ENCODE measurements at places on chromosomes 16 and 17.

DNA sequence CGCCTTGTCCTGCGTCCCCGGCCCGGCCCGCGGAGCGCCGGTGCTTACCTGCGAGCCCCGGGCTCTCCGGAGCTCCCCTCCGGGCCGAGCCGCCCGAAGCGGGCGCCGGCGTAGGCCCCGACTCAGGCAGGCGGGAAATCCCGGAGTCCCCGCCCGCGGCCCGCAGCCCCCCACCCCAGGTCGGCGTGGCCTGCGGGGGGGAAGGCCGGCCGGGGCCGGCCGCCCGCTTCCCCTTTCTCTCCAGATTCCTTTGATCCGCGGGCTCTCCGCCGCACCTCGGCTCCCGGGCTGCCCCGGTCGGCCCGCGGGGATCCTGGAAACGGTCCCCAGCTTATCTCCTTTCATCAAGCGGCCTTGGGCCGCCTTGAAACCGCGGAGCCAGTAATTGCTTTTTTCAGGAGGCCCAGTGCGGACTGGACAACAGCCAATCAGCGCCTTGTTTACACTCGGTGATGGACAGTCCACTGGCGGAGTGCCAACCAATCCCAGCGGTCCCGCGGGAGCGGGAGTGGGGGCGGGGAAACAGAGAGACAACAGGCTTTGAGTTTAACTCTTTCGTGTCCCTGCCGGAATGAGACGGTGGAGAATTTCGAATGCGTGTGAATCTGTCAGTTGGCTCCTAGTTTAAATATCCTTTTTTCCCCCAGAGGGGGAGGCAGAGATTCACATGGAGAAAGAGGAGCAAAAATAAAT lies 1.4 kb upstream of the BAHCC1 start:
- peak; percentile 87 for DNase-seq

GRCh38 chr17:45114117-45114932 lies 18.0 kb downstream of the PLCD3 start:
- DNase-seq, result no peak

DNA sequence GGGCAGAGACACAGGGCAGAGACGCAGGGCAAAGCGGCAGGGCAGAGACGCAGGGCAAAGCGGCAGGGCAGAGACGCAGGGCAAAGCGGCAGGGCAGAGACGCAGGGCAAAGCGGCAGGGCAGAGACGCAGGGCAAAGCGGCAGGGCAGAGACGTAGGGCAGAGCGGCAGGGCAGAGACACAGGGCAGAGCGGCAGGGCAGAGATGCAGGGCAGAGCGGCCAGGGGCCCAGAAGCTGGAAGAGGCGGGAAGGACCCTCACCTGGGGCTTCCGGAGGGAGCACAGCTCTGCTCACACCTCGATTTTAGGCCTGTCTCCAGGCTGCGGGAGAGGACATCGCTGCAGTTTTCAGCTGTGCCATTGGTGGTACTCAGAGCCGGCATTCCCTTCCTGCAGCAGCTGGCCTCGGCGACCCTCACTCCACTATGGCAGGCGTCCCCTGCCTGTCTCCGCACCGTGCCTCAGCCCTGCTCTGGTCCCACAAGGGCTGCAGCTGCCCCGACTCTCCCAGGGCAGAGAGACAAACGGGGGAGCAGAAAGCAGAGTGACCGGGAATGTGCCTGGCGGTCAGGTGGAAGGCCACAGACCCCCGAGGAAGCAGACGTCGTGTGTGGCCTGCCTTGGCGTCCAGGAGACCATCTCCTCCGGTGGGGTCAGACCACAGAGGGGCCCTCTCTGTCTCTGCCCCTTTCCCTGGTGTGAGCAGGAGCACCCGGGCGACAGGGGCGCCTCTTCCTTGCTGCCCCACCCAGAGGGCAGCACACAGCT lies 29.9 kb downstream of the SOX8 start:
- no peak for DNase-seq

DNA sequence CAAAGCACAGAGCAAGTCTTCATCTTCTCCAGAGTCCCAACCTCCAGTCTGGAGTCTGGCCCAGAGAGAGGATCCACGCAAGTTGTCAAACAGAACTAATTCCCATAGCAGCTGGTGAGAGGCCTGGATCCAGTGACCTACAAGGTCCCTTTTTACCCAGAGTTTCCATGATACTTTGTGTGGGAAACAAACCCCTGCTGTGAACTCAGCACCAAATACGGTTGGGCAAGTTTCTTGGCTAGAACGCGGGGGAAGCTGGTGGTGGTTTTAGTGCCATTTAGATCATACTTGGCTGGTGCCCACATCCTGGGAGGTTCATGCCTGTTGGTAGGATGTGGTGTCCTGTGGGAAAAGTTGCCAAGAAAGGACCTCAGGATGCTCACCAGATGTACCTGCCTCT lies 18.1 kb downstream of the TMC7 start:
- DNase-seq, result no peak

GRCh38 chr17:64687961-64688360 lies 25.9 kb upstream of the SMURF2 start:
- no peak for DNase-seq

- no peak for DNase-seq
Measured at GRCh38 chr17:1493291-1493980, 950 bp upstream of the MYO1C start.

DNA sequence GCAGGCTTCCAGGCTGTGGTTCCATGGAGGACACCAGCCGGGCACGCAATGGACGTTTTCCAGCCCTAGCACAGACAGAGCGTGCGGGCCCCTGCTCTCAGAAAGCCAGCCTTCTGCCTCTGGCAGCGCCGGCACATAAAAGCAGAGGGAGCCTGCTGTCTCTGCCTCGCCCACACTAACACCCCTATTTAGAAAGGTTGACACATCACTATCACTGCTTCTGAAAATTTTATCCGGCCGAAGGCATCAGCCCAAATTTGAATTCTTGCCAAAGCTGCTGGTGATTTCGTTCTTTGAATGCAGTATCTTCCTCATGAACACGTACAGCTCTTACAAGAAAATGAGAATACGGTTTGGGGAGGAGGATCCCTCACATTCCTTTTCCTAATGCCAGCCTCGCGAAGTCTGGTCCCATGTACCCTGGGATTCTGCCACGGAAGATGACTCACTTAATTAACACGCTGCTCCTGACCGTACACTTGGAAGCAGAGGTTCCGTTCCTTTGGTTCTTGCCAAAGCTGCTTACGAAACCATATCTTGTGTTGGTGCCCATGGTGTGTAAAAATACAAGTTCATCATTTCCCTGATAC lies 1.3 kb upstream of the RAB11FIP3 start:
- no peak for DNase-seq

GRCh38 chr17:58615768-58616659 lies 75.8 kb downstream of the TEX14 start:
- DNase-seq, result no peak

DNA sequence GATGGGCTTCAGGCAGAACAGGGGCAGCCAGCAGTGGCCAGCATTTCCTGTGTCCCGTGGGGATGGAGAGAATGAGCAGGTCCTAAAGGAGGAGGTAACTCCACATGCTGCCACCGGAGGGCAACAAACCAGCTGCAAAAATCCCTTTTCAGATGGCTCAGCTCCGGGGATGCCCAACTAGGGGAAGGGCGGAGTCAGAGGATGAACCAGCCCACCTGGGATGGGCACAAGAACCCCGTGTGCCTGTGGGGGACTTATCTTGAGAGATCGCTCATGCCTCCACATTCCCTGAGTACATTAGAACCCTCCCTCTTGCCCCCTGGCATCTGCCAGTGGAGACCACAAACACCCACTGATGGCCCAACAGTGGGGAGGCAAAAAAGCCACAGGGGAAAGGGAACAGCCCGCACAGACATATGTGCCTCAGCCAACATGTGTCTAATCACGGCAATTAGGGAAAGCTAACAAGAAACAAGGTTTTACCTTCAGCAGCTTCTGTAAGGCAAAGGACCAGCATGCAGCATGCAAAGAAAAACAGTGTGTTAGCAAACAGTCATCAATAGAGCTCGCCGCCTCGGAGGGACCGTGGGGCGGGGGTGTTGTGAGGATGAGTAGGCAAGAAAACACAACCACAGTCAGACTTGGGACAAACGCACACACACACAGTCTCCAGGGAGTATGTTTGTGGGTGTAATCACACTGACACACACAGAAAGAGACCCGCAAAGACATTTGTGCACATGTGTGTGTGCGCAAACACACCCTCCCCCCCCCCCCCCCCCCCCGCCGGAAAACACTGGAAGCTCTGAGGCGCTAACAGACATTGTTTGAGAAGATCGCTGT lies 64.0 kb downstream of the MYO18A start:
- no peak for DNase-seq

DNA sequence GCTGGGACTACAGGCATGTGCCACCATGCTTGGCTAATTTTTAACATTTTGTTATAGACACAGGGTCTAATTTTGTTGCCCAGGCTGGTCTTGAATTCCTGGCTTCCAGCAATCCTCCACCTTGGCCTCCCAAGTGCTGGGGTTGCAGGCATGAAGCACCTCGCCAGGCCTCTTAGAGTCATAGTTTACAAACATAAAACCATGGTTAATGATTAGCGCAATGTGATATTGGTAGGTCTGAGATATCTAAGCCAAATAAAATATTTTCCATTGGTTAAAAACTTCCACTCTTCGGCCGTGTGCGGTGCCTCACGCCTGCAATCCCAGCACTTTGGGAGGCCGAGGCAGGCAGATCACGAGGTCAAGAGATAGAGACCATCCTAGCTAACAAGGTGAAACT lies 16.6 kb downstream of the TXNDC11 start:
- no peak for DNase-seq

GRCh38 chr16:56288019-56288418 lies 96.7 kb downstream of the GNAO1 start:
- DNase-seq, result no peak

GRCh38 chr17:901191-901950 lies 78.2 kb downstream of the NXN start:
- no peak for DNase-seq

DNA sequence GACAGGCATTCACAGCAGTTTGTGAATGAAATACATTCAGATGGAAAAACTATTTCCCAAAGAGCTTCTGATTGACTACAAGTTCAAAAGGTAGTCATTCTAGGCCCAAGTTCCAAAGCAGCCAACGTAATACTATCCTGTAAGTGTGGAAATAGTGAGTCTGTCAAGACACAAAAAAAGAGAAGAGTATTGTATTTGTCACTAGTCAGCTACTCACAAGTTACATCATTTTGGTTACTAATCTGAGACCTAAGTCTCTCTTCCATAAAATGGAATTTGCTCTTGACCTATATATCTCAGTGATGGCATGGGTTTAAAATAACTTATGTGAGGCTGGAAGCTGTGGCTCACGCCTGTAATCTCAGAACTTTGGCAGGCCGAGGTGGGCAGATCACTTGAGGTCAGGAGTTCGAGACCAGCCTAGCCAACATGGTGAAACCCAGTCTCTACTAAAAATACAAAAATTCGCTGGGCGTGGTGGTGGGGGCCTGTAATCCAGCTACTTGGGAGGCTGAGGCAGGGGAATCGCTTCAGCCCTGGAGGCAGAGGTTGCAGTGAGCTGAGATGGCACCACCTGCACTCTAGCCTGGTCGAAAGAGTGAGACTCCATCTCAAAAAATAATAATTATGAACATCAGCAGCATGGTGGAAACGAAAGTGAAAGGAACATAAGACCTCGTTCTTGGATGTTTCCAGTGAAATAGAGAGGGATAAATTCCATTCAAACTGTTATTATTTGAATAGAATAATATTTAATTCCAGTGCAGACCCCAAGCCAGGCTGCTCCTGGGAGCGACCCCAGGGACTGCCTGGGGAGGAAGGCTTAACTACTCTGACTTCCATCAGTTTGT lies 2.9 kb downstream of the CMC2 start:
- no peak for DNase-seq

GRCh38 chr17:72512649-72513556 lies 392.1 kb downstream of the SOX9 start:
- no peak for DNase-seq

DNA sequence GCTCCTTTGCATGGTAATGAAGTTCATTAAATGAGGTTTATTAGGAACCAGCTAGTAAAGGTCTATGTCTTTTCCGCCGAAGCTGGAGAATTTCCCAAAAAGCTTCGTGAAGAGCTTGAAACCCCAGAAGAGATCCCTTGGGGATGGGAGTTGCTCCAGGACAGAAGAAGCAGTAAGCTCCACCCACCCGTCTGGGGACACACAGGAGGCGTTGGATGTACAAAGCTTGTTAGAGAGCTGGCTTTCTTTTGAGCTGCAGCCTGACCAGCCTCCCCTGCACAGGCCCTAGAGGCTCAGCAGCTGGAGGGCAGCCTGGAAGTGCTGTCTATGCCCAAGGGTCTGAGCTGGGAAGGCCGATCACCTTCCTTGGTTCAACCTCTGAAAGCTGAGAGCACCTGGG lies 147.4 kb upstream of the SDK2 start:
- DNase-seq, result no peak

- DNase-seq, result no peak
Measured at GRCh38 chr16:85231959-85232358, 119.7 kb upstream of the CIBAR2 start.

DNA sequence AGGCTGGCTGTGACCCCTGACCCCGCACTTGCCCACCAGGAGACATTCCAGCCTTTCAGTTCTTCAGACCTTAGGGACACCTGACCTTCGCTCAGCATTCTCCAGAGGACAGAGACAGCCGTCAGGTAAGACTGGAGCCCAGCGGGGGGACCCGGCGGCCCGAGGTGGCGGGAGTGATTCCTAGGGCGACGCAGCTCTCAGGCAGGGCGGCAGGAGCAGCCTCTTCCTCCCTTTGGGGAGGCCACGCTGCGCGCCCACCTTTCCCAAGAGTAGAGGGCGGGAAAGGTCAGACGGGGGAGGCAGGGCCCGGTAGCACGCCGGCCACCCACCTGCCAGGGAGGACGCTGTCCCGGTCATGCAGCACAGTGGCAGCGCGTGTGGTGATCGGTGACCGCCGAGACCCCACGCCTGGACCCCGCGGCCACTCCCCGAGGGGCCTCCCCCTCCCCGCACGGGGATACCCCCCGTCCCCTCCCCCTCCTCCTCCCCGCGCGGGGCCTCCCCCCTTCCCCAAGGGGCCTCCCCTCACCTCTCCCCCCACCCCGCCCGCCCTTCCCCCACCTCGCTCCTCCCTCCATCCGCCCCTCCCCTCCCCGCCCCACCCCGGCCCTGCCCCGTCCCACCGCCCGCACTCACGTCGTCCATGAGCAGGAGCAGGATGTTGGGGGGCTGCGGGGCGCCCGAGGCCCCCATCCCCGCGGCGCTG lies 472 bp downstream of the GALNS start:
- DNase-seq, result no peak

DNA sequence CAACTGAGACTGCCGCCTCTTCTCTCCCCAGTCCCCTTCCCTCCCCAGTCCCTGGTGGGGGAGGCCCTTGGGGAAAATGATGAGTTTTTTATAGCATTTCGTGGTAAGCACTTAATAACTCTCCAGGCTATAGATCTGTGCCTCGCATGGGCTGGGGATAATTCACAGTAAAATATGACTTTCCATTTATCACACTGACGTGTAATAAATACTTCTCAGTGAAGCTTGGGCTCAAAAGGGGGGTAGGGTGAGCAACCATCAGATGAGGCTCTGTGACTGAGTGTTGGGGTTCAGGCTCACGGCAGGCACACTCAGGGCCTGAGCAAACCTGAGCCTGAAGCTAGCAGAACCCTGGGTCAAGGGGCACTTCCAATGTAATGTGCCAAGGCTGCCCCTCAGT lies 101.6 kb downstream of the CCT6B start:
- no peak for DNase-seq

- no peak for DNase-seq
Measured at GRCh38 chr17:59154292-59154720, 680 bp downstream of the SKA2 start.
